Gastroesophageal sphincter (tissue), 4 donors: ENCODE measurements at places on chromosomes 4 and X.

GRCh38 chrX:55039471-55039870 lies 8.7 kb upstream of the ALAS2 start:
- no peak for ATAC-seq

DNA sequence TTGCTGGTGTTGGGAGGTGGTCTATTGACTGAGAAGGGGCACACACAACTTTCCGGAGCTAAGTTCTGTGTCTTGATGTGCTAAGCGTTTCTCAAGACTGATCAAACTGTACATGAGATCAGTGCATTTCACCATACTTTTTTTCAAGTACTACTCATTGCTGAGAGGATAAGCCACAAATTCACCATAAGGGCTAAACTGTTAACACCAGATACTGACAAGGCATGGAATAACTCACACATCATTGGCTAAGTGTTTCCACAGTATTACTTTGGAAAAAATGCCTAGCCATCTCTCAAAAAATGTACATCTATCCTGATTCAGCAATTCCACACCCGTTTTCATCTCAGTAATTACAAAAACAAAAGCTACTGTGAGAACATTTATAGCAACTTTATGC lies 13.0 kb downstream of the RBMX start:
- no peak for ATAC-seq

DNA sequence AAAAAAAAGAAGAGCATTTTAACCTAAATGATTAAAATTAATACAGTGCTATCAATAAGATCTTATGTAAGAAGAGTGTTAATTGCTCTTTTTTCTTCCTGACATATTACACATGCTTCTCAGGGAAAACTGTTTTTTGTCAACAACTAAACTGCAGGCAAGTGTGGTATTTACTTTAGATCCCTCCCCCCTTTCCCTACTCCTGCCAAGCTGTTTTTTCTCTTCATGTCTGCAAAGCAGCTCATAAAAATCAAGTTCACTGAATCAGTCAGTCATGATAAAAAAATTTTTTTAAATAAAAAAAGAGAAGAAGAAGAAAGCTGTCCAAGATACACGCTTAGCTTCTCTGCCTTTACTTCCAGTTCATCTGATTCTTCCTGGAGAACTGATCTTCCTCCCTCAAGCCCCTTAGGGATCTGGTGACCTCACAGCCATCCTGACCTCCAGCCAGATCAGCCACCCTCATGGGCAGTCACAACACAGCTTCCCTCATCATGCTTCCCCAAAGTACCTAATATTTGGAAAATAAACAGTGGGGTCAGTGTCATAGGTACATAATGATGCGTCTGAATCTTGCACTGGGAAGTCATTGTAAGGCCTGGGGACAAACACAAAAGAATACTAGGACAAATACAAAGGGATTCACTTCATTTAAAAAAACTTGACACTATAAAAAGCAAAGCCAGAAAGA lies 87.0 kb downstream of the ZNF827 start:
- no peak for ATAC-seq

GRCh38 chr4:75834772-75835154 lies 67.5 kb downstream of the PPEF2 start:
- no peak for ATAC-seq

- ATAC-seq = no peak
These were observed 8.5 kb upstream of the TCEAL9 start for GRCh38 chrX:103347682-103348397.

DNA sequence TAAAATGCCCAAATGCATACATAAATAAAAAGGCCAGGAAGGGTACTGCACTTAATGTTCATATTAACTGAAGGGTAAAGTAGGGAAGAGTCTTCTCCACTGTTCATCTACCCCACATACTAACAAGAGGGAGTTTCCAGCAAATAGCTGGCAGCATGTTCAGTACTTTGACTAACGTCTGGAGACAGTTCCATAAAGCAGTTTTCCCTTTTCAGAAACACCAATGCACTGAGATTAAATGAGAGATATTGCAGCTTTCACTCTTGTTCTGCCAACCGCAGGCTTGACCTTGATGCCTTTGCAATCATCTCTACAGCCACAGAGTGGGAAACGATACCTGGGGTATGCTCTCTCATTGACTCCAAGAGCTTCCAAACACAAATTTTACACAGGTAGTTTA lies 2123.1 kb upstream of the TENM3 start:
- no peak for ATAC-seq

DNA sequence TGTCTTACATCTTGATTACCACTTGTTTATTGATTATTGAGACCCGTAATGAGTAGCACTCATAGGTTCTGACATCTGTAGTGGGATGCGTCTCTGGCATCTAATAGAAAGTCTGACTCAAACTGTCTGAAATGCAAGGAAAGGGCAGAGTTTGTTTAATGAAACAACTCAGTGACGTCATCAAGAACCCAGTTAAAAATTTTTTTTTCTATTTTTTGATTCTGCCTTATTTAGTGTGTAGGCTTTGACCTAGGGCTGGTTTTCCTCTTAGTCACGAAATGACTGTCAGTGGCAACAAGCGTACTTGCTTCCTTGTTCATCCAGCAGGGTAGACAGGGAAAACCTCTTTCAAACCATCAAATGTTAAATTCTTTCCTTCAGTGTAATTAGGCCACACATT lies 3.1 kb upstream of the CDKL5 start:
- no peak for ATAC-seq

- peak; percentile 32 for ATAC-seq
These were observed 492.9 kb downstream of the INPP4B start for GRCh38 chr4:142353149-142353738.

DNA sequence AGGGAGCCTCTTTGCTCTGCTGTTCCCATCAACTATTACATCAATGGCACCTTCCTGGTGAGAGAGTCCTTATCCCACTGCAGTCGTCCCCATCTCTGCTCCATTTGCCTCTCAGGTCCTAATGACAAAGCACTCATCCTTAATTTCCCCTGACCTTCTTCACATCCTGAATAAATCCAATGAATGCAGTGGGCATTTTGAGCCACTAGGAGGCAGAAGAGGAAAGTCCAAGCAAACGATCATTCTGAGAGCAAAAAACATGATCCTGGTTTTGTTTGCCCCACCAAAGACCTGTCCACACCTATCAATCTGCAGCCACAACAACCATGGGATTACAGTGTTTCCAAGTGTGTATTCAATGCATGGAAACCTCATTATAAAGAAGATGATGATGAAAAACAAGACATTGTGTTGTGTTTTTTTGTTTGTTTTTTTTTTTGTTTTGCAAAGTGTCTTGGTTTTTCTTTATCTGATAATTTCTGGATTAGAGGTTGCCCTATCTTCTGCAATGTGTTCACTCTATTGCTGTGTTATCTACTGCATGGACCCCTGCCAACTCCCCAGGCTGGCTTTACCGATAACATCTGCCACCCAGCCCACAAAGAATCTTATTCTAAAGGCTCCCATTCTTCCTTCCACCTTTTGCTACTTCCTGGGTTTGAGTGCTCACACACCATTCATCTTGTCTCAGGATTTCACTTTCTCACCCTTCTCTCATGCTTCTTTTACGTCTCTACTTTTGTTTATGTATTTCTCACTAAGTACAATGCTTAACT lies 207.2 kb downstream of the NLGN4X start:
- no peak for ATAC-seq

DNA sequence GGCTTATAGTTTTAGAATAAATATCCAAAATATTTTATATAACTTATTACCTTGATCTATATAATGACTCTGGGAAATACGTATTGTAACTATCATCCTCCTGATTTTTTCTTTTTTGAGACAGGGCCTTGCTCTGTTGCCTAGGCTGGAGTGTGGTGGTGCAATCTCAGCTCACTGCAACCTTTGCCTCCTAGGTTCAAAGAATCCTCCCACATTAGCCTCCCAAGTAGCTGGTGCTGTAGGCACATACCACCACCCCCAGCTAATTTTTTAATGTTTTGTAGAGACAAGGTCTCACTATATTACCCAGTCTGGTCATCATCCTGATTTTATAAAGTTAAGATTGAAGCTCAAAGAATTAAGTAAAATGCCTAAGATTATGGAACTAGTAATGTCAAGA lies 193.6 kb downstream of the SLC4A4 start:
- ATAC-seq = no peak

- ATAC-seq = no peak
These were observed 112.9 kb downstream of the FRYL start for GRCh38 chr4:48667148-48667547.

DNA sequence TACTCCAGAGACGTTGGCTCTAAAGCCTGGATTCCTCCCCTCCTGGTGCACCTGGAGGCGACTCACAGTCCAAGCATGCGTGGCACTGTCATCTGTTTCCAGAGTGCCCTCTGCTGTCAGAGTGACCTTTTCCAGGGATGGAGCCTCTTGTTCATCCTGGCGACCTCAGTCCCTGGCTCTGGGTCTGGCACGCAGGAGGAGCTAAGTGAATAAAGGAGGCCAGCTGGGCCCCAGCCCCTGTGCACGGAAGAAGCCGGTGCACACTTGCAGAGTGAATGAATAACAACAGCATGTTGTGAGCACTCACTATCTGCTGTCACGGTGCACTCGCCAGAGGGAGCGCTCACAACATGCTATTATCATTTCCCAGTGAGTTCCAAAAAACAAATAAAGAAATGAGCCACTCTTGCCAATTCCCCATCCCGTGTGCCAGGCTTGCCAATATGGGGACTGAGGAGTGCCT lies 27.8 kb upstream of the PSAPL1 start:
- ATAC-seq = no peak

DNA sequence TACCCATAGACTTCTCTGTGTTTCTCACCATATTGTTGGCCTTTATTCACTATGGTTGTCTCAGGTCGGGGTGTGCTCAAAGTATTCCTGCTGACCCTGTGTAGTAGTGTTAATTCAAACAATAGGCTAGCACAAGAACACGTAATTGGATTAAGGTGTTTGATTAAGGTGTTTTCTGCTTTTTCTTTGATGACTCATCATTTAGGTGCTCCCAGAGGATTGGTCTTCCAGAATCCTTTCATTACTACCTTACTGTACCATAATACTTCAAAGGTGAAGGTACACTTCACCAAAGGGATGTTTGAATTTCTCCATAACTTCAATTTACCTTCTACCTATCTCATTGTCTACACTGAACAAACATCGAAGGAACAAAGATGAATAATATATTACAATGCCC lies 121.7 kb upstream of the CCDC160 start:
- no peak for ATAC-seq

DNA sequence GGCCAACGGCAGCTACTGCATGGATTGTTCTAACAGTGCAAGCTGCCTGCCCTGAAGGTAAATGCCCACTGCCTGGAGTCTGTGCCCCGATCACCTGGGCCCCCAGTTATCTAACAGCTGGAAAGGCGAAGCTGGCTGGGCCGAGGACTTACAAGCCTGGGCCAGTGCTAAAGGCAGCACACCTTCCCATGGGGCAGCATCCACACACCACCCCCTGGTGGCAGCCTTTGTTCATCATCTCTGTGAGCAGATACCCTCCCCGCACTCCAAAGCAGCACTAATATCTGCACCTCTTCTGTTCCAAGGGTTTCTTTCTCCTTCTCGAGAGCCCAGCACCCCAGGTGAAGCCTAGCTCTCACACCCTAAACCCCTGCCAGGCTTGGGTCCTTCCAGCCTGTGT lies 7.6 kb downstream of the SLC2A9 start:
- no peak for ATAC-seq

- ATAC-seq = no peak
These were observed 7.6 kb downstream of the MAD2L1 start for GRCh38 chr4:120059036-120059435.

- ATAC-seq = no peak
These were observed 47.9 kb downstream of the COX18 start for GRCh38 chr4:73021634-73022033.

- ATAC-seq = no peak
These were observed 872.5 kb upstream of the SLIT2 start for GRCh38 chr4:19379191-19379708.

GRCh38 chr4:154560824-154561231 lies 2.0 kb upstream of the FGB start:
- ATAC-seq = no peak

DNA sequence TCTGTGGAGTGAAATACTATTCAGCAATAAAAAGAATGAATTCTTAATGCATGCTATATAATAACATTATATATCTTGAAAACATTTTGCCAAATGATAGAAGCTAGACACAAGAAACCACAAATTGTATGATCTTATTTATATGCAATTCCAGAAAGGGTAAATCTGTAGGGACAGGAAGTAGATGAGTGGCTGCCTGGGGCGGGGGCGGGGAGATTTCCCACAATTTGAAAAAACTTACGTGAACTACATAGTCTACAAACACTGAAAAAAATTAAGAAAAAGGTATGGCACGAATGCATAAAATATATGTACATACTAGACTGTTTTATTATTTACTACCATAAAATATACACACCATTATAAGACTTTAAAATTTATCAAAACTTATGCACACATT lies 81.6 kb downstream of the WWC2 start:
- no peak for ATAC-seq

- no peak for ATAC-seq
These were observed 16.2 kb downstream of the AWAT2 start for GRCh38 chrX:70033348-70034051.

- ATAC-seq = no peak
These were observed 127.5 kb downstream of the PJA1 start for GRCh38 chrX:69037786-69038185.

DNA sequence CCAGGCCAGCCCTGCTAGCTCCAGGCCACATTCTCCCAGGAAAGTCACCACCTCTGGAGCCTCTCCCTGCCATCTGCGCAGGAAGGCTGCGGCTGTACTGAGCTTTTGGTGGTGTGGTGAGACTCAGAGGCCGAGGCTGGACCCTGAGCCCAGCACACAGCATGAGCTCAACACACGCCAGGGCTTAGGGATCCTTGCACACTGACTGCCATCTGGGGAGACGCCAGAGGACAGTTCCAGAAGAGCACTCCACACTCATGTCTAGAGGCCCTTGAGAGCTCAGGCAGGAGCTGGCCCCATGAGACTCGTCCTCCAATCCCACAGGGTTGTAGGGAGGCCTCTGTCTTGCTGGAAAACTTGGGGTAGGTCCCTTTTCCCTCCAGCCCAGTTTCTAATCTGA lies 40.6 kb downstream of the ABLIM2 start:
- no peak for ATAC-seq

DNA sequence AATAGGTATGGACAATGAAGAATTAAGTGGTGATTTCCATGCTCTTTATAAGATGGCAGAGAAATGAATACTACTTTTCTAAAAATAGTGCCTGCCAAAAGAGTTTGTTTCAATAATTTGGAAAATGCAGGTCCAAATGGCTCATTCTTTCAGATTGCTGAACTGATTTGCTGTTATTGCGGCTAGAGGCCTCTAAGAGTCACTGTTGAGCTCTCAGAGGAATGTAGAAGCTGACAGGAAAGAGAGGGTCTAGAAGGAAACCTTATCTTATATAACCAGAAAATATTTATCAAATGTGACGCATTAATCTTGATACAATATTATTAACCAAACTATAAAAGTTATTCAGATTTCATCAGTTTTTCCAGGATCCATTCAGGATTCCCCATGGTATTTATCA lies 65.7 kb upstream of the PAGE1 start:
- no peak for ATAC-seq

- no peak for ATAC-seq
These were observed 62.9 kb upstream of the SLC34A2 start for GRCh38 chr4:25592736-25593135.

DNA sequence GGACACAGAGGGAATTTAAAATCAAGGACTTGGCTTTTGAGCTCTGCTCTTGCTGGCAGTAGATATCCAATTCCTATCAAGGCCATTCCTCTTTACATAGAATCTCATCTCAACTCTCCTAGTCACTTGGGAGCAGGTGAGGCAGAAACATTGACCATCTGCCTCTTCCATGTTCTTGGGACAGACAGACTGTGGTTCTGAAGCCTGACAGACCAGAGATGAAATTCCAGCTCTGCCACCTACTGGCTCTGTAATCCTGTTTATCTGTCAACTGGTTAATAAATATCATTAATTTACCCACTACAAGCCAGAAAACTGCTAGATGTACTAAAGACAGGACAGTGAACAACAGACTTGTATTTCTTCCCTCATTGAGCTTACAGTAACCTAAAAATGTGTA lies 300.8 kb downstream of the ADGRL3 start:
- no peak for ATAC-seq
